ENCODE measurements at places on chromosomes 7 and 10.

DNA sequence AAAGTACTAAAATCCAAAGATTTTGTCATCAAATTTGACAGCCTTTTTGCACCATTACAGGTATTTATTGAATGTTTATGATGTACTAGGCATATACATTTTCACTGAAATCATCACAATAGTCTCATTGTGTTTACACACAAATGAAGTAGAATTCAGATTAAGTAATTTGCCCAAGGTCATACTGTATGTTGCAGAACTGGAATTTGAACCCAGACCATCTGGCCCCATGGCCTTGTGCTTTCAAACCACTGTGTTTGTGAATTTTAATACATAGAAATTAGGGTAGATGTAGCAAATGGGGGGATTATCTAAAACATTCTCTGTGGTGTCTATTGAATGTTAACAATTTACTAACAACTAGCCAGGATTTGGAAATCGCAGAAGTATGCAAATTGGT, 94.8 kb downstream of the POLL start:
- no peak for DNase-seq

DNA sequence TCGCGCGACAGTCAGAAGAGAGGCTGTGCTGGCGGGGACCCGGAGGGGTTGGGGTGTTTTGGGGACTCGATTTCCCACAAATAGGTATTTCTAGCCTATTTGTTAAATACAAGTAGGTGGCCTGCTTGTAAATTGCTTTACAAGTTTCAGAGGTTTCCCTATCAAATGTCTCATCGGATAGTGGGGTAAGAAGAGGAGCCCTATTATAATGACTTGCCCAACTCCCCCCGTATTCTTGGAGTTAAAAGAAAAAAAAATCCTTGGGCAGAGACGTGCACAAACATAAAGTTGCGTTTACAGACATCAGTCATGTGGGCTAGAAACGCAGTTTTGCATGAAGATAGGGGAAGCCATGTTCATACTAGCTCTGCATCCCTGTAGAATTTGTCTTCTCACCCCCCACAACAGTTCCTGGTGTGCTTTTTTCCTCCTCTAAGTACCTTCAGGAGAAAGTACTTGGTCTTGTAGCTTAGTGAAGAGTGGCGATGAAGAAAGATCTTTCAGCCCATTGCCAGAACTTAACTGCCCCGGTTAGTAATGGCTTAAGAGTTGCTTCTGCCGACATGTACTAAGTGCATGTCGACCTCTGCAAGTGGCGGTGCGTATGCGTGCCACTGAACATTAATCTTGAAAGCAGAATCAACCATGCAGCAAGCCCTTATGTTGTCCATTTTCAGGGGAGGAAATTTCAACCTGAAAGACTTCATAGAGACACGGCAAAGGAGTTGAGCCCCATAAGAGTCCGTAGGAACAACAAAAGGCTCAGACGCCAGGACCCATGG, 832 bp upstream of the TIAL1 start:
- DNase-seq = no peak

- no peak for DNase-seq
These were observed 11.7 kb downstream of the TRIM8 start for GRCh38 chr10:102656026-102656425.

GRCh38 chr7:130084037-130084875, 13.9 kb downstream of the KLHDC10 start:
- no peak for DNase-seq

GRCh38 chr7:90701021-90701420, 104.9 kb downstream of the CDK14 start:
- no peak for DNase-seq

GRCh38 chr7:4552985-4553384, 129.1 kb upstream of the FOXK1 start:
- no peak for DNase-seq

GRCh38 chr7:21542891-21543527, at the start of gene DNAH11:
TSS of gene DNAH11 (plus strand) at chr7:21543039. CDS start at chr7:21543246, 207 bp downstream.
- no peak for DNase-seq

All from hypothalamus (tissue), 51 donors.